CD8-positive, alpha-beta T cell (primary cell): ENCODE measurements at places on chromosomes 4 and X.

DNA sequence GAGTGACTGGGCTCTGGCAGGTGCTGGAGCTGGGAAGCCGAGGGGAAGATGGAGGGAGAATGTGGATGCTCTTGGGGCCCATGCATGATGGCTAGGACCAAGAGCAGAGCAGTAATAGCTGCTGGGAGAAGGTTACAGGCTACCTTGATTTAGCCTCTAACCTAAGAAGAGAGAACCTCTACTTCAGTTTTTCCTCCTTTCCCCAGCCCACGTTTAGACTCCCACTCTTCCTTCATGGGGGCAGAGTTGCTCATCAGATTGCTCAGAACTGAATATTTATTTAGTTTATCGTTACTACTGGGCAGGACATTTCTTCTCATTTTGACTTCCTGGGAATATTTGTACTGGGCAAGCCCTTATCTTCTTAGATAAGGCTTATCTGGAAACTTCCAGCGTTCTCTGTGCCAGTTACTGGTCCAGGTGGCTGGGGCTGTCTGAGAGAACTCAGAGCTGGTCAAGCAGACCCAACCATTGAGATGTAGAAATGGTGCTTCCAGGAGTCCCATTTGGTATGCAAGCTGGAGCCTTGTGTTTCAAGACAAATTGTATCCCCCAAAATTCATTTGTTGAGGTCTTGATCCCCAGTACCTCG is 442.9 kb upstream of the BOD1L1 start:
- no peak for DNase-seq

DNA sequence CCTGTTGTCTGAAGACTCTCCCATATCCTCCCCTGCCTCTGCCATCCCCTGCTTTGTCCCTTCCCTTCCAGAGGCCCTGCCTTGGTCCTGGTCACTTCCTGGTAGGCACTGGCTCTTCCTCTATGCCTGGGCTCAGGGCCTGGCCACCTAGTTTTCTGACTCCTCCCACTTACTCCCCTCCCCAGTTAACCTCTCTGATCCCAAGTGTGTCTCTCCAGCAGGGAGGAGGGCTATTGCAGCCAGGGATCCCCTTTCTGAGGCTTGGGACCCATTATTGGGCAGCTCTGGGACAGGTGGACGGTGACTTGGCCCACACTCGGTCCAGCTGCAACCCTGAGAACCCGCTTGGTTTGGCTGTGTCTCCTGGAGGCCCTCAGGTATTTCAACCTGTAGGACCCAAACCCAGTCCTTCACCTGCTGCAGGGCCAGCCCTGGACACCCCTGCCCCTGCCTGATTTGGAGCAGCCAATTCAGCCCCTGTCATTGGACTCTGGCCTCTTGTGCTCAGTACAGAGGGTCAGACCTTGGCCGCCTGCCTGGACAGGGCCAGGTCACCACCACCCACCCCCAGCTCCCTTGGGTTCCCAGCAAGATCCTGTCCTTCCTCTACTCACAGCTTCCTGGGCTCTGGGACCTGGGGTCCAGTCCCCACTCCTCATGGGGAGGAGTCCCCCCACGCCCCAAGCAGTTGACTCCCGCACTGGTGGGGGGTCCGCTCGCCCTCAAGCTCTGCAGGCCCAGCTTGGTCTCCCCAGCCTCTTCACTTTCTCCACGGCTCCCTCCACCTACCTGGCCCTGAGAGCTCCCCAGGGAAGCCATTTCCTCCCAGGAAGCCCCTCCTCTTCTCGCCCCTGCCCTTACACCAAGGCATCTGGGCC is 1.1 kb upstream of the SH3BP2 start:
- DNase-seq = peak; percentile 12

- no peak for DNase-seq
Observed at GRCh38 chr4:158302076-158302866, 92.0 kb downstream of the TMEM144 start.

- DNase-seq = no peak
Observed at GRCh38 chr4:108175966-108176365, 7.2 kb upstream of the LEF1 start.

DNA sequence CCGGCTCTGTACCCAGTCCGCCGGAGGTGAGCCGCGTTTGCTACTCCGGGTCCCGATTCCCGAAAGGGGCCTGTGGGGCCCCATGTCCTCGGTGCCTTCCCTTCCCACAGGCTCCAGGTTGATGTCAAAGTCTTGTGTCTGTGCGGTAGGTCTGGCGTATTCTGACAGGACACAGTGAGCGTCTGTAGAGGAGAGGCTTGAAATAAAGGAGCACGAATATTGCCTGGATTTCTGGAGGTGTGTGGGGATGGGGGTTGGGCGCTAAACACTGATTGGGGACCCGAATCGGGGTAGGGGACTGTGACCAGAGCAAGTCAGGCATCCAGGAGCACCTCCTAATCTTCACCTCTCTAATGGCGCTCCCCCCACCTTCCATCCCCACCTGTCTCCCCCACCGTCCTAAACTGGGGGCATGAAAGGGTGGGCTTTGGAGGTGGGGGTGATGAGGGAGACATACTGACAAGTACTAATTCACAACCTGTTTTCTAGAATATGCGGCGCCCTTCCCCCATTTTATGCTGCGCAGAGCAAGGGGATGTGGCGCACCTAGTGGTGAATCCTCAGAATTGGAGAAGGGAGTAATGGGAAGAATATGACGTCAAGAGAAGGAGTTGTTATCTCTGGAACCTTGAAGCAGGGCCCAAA is 855 bp downstream of the GPRASP2 start:
- DNase-seq = no peak

GRCh38 chrX:140180585-140180984 is 215.3 kb upstream of the CXorf66 start:
- no peak for DNase-seq

DNA sequence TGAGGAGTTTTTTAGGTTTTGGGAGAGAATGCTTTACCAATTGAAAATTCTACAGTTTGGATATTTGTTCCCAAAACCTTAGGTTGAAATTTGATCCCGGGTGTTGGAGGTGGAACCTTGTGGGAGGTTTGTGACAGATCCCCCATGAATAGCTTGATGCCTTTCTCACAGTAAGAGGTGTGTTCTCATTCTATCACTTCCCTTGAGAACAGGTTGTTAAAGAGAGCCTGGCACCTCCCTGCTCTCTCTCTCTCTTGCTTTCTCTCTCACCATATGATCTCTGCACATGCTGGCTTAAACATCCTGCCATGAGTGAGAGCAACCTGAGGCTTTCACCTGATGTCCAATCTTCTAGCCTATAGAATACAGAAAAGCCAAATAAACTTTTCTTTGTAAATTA is 1475.5 kb upstream of the AGA start:
- no peak for DNase-seq

- DNase-seq = no peak
Observed at GRCh38 chr4:6395466-6396228, 76.8 kb downstream of the PPP2R2C start.

DNA sequence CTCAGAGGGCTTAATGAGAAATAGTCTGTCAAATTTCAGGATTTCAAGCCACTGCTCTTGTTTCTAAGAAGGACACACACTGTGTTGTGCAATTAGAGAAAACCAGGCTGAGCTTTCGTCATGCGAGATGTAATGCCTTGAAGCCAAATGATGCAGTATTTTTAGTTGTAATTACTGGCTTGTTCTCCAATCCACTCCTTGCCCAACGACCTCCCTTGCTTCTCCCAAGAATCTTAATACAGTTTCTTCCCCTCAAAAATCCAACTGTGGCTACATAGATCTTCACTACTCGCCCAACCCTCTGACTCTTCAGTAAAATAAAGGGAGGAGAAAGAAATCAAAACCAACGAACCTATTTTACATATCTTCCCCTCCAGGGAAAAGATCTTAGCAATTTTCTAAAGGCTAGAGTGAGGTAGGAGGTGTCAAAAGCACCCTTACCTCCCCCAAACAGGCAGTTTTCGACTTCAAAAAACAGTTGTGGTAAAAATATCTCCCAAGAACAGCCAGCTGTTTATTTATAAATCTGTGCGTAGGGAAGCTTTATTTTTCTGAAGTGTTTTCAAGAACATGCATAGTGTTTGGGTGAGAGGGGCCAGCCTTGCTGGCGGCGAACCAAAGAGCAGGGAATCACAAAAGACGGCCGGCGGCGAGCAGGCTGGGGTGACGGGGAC is 68.7 kb downstream of the MGST2 start:
- no peak for DNase-seq

- no peak for DNase-seq
Observed at GRCh38 chr4:30543057-30543456, 177.1 kb upstream of the PCDH7 start.

DNA sequence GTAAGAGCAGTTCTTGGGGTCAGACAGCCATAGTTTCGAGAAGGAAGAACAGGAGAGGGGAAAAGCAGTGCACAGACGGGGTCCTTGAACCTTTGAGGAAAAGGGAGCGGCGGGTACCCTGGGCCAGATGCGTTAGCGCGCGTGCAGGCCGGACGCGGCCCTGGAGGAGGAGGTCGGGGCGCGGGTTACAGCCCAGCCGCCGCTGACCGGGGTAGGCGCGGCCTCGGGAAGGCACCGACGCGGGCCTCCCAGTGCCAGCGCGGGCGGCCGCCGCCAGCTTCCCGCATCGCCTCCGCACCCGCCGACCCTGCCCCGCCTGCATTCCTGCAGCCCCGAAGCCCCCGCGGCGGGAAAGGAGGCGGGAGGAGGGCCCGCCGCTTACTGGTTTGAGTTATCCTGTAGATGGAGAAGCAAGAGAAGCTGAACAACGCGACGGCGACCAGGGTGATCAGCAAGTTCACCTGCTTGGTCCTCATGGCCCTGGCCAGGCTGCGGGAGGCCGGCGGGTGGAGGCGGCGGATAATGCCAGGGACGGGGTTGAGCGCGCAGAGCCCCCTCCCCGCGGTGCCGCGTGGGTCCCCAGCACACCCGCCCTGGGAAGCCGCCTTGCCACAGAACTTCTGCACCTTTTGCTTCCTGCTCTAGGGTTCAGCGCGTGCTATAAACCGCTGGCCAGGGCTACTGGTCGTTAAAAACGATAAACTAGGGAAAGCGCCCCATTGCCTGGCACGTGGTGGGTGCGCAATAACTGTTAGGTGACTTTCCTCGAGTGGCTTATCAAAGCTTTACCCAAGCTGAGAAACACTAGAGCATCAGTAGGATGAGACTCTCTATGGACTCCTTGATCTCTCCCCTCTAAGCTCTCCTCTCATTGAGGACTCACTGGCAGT is at the start of gene MGAT4D:
TSS of gene MGAT4D (minus strand) at position 547 of the 890 bp plus-strand sequence. CDS start at position 476, 71 bp downstream.
- DNase-seq = no peak

GRCh38 chrX:8868906-8869305 is 67.7 kb upstream of the FAM9A start:
- DNase-seq = no peak

DNA sequence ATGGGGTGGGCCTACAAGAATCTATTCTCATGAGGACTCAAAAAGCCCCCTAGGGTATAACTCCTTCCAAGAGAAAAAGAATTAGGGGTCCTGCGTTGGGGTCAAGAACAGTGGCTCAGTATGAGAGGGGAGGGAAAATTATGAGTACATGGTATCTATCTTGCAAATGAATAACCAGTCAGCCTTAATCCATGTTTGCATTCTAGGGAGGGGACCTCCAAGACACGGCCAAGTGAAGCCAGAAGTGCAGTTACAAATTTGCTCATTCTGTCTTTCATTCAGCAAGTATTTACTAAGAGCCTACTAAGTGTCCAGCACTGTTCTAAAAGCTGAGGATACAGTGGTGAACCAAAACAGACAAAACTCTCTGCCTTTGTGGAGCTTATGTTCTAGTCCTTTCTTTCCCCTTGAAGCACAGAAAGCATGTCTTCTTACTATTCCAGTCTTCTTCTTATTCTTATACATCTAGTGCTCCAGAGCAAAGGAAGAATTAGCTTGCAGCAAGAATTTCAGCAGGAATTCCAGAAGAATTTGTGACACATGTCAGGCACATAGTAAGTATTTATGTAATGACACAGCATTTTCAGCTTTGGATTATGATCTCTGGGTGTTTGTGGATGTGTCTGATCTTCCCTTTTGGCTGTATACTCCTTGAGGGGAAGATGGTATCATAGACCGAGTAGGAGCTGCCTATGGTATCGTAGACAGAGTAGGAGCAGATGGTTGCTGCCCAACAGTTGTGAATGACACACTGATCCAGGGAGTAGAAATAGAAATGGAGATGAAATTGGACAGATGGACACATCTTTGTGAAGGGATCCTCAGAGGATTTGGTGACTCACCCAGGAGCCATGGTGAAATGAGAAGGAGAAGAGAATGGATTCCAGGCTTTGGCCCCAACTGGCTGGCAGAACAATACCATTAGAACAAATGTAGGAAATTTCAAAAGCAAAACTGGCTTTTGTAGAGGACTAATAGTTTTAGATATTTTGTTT is 75.9 kb downstream of the COQ2 start:
- no peak for DNase-seq

DNA sequence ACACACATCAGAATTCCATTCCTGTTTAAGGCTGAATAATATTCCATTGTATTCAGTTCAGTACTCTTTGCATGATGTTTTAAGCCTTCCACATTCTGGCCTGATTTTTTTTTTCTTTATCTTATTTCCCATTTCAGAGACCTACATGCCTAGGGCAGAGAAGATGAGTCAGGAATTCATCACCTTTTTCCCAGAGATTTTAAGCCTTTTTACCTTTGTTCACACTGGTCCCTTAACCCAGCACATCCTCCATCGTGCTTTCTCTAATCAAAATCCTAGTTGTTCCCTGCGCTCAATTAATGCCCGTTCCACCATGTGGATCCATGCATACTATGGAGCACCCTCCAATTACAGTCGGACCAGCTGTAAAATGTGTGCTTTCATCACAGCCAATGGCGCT is 245.1 kb downstream of the DHX15 start:
- no peak for DNase-seq

DNA sequence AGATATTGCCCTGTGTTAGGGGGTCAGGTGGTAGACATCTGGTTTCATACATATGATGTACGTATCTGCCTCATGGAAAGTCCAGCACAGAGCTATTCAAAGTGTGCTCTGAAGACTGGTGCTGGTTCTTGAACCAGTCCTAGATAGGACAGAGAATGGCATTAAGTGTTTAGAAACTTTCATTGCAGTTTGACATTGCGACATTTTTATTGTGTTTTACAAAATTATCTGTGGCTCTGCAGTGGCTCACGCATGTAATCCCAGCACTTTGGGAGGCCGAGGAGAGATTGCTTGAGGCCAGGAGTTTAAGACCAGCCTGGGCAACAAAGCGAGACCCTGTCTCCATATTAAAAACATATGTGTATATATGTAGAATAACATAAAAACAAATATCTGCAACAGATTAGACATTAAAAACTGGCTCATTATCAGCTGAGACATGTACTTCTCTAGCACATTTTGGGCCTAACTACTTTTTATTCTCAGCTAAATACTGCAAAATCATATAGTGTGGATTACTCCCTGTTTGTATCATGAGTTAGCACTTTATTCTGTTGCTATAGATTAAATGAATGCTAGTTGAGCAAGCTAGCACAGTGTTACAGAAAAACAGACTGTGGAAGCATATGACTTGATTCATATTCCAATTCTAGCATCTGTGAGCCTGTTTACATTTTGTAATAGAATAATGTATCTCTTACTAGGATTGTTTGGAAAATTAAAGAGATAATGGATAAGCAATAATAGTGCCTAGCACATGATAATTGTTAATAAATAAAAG is 57.1 kb downstream of the USP9X start:
- no peak for DNase-seq

DNA sequence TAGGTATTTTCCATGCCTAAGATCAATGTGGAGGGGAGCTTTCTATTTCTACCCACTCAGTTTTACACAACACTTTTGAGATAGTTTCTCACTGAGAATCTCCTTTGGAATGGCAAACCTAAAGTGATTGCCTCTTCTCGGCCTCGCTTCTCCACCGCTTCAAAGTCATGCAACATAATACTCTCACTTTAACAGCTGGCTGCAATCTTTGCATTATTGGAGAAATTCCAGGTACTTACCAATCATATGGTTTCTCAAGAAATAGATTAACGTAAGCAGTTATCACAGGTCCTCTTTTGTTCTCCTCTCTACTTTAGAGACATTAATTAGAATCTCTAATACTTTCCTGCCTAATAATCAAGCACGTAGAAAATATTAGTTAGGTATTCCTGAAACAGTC is 3.7 kb upstream of the IL13RA2 start:
- DNase-seq = no peak
